ENCODE measurements at places on chromosomes 2 and 18.

GRCh38 chr2:113141451-113141850, 14.1 kb downstream of the IL1RN start:
- no peak for DNase-seq

DNA sequence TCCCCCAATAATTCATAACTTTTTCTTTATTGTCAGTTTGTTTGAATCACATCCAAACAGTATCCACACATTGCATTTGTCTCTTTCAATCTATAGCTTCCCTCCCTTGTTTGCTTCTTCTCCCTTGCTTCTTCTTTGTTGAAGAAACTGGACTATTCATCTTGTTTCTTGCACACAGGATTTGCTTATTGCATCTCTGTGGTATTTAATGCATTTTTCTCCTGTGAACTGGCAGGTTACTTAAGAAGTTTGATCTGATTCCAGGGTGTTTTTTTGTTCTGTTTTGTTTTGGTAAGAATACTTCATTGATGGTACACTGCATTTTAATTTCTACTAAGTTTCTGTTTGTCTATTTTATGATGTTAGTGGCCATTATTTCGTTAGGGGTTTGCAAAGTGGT, 166.8 kb downstream of the CAMKMT start:
- peak; percentile 55 for DNase-seq

DNA sequence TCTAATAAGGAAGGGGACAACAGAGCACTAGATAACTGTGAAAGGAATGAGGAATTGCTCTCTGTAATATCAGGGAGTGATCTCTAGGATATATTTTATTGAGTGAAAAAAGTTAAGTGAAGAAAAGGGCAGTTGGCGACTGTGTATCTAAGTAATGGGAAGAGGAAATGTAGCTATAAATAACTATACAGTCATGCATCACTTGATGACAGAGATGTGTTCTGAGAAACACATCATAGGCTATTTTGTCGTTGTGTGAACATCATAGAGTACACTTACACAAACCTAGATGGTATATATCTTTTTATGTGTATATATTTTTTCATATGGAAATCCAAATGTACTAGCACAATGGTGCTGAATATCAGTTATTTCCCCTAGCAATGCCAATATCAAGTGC, 329.3 kb downstream of the TXNL1 start:
- no peak for DNase-seq

DNA sequence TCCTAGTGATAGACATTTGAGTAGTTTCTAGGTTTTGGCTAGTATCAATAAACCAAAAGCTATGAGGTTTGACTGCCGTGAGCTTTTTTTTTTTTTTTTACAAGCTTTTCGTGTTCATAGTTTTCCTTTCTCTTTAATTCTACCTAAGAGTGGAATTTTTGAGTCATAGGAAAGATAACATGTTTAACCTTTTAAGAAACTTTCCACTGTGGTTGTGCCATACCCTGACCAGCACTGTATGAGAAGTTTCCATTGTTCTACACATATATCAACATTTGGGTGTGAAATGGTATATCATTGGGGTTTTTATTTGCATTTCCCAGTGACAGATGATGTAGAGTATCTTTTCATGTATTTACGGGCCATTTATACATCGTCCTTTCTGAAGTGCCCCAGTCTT, 31.7 kb downstream of the UBE2F start:
- DNase-seq, result peak; percentile 77

Measured in fibroblast of villous mesenchyme (primary cell).